Left kidney (tissue), 8 donors: ENCODE measurements at places on chromosomes 1 and 21. TPM values are rescaled to one million over a fixed set of nuclear protein-coding genes. Genes with fewer than 3 reads are reported as not detected.

DNA sequence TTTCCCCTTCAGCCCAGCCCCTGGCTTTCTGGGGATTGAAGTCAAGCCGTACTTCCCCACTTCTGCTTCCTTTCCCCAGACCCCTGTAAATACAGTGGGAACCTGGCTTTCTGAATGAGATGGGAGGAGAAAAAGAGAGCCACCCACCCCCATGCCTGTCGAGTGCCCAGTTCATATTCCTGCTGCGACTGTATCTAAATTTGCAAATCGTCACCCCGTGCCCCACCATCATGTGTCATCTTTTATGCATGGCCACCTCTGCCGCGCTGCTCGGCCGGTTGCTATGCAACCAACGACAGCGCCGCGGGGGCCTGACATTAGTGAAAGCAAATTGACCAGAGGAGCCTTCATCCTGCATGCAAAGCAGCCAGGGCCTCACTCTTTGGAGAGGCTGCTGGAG lies 143.0 kb downstream of the ELAVL4 start:
- no peak for DNase-seq

CHIA gene
- polyA plus RNA-seq, result not detected

B3GALNT2 gene
- polyA plus RNA-seq, result 37.3 TPM

ATP5PB gene
- polyA plus RNA-seq, result 379 TPM
